ENCODE measurements at places on chromosomes 4 and X.

DNA sequence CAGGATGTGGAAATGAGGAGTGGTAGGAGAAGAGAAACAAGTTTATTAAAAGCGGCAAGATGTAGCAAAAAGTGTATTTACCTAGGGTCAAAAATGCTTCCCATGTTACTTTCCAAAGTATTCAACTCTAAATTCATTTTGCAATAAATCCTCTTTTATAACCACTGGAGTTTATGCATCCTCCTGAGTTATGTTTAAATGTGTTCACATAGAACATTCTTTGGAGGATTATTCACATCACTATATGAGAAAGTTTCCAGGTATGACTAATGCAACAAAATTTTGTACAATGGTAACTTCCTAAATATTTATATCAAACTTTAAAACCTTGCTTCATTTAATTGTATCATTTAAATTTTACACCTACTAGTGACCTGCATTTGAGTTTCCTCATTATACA, 870.6 kb upstream of the SLIT2 start:
- peak; percentile 62 for DNase-seq

GRCh38 chr4:14379183-14379582, 623.1 kb upstream of the CPEB2 start:
- peak; percentile 4 for DNase-seq

GRCh38 chrX:1767026-1767425, 152.2 kb downstream of the ASMT start:
- DNase-seq = no peak

GRCh38 chr4:171235521-171235920, 577.7 kb upstream of the GALNTL6 start:
- no peak for DNase-seq

DNA sequence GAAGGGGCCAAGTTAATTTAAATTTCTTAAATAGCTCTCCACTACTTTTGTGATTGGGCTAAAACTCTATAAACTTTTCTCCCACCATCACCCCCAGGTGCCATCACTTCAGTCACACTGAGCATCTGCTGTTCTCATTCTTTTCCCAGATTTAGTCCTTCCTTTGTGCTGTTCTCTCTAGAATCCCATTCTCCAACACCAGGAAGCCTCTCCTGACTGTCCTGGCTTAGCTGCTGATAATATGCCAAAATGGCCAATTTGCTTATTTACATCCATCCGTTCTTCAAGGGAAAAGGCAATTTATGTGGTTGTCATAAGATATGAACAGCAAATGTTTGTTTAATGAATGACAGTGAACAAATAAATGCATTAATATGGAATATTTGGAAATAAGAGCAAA, 44.1 kb downstream of the FGFBP1 start:
- no peak for DNase-seq

DNA sequence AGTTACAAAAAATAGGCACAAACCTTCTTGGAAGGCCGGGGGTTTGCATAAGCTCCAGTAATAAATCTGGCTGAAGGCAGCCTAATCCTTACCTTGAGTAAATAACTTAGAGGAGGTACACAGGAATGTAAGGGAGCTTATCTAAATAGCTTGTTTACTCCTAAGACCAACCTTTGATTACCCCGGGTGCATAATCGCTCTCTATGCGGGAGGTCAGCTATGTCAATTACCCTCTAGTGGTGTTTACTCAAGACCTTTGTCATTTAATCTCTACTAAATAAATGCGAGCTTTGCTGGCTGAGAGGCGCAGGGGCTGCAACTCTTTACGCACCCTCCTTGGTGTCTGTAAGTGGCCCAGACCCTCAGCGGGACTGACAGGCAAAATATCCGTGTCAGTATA, 50.2 kb upstream of the MAP9 start:
- DNase-seq = no peak

GRCh38 chrX:12984603-12985319, 9.9 kb downstream of the TMSB4X start:
- no peak for DNase-seq

DNA sequence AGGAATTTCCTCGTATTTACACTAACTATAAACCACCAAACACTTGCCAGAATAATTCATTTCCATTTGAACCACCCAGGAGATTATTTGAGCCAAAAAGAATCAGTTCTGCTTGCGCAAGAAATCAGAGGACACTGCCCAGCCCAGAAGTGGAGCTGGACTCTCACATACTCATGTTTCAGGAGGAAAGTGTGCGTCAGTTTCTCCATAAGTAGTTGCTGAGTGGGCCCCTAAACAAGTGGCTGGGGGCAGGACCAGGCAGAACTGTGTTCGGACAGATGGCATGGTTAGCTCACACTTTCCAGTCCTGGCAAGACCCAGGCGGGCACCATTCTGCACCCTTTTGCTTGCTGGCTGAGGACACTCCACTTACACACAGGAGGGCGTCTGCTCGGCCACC, 38.8 kb downstream of the BTC start:
- no peak for DNase-seq

- DNase-seq = peak; percentile 51
Observed at GRCh38 chrX:46444011-46444410, 101.2 kb downstream of the ZNF674 start.

GRCh38 chr4:74919783-74920182, 13.1 kb upstream of the PARM1 start:
- no peak for DNase-seq

- DNase-seq = no peak
Observed at GRCh38 chrX:14194711-14195110, 165.0 kb upstream of the GEMIN8 start.

GRCh38 chr4:53489279-53489889, 101.9 kb downstream of the LNX1 start:
- DNase-seq = no peak

DNA sequence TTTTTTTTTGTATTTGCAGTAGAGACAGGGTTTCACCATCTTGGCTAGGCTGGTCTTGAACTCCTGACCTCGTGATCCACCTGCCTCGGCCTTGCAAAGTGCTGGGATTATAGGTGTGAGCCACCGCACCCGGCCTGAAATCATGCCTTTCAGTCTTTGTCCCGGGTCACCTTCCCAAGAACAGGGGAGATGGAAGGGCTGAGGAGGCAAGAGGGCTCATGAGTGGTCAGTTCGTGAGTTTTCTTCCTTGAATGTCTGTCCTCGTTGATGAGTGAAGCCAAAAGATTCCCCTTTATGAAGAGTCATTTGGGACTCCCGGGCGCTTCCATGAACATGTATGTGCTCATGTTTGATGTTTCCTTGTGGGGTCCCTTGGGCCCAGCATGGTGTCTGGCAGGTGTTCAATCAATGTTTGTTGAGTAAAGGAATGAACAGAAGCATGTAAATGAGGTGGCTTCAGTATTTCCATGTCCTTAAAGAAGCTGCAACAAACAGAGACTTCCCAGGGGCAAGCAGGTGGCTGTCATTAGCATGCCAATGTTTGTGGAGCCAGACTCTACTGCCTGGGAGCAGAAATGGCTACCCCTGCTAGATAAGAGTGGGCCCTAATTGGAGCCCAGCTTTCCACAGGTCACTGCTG, 3.4 kb upstream of the SEPTIN6 start:
- DNase-seq = no peak

- no peak for DNase-seq
Observed at GRCh38 chrX:103417933-103418332, 41.6 kb downstream of the BEX3 start.

All from non-pigmented ciliary epithelial cell (primary cell).